ENCODE measurements at places on chromosomes 6 and 20.
A peak's percentile ranks its signal among the peaks of the same experiment; 100 is the strongest.

- no peak for DNase-seq
These were observed 434.7 kb downstream of the BCKDHB start for GRCh38 chr6:80541181-80541580.

GRCh38 chr20:34397096-34397495 is 34.0 kb downstream of the ITCH start:
- no peak for DNase-seq

DNA sequence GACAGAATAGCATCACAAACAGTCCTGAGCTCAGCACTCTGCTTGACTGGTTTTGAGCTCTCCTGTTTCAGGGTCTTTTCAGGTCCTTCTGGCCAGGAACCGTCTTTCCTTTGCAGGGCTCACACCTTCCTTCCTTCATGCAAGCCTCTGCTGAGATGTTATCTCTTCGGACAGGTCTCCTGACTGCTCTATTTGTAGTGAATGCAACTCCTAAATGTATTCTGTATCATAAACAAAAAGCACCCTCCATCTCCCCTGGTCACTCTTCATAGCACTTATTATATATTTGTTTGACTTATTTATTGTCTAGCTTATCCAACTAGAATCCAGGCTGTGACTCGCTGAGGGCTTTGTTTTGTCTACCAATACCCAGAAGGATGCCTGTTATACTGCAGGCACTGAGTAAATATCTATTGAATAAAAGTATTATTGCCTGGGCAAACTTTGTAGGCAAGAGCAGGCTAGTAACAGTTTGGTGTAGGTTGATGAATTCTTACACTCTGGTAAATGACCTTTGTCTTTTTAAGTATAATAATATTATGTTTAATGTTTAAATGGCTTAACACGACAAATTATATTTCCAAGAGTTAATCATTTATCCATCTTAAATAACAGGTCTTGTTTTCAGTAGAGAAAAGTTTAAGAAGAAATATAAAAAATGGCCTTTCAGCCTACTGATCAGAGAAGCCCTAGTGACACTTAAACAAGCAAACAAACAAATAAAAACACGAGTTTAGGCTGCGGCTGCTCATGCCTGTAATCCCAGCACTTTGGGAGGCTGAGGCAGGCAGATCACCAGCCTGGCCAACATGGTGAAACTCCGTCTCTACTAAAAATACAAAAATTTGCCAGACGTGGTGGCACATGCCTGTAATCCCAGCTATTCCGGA is 199.7 kb downstream of the BCAS1 start:
- DNase-seq = no peak

DNA sequence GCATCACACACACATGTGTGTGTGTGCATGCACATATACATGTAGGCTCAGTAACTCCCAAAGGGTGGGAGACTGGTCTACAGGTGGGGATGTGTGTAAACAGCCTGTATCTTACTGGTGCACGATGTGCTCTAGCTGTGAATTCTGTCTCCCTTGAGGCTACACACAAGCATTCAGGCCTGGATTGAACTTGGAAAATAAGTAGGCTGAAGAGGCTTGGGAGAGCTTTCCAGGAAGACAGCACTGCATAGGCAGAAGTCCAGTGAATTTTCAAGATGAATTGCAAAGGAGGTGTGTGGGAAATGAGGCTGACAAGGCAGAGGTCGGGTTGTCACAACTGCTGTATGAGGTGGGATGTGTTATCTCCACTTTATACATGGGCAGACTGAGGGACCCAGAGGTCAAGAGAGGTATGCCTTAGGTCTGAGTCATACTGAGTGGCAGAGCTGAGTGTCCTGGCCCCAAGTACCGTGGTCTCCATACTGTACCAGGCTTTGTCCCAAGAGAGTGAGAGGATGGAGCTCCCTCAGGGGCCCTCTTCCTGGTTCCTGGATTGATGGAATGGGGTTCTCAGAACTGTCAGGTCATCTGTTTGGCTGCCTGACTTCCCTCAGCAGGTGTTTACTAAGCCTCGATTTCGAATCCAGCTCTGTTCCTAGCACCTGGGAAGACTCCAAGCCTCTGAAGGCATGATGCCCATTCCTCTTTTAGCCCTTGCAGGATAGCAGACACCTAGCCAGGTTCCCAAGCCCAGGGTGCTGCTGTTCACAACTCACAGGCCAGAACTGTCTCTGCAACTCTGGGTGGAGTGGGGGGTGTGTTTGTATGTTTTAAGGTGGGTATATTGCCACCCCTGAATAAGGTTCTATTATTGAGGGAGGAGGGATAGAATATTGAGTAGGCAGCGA is 14.4 kb downstream of the SNPH start:
- DNase-seq = no peak

- no peak for DNase-seq
These were observed 13.7 kb downstream of the MAS1 start for GRCh38 chr6:159904497-159904911.

DNA sequence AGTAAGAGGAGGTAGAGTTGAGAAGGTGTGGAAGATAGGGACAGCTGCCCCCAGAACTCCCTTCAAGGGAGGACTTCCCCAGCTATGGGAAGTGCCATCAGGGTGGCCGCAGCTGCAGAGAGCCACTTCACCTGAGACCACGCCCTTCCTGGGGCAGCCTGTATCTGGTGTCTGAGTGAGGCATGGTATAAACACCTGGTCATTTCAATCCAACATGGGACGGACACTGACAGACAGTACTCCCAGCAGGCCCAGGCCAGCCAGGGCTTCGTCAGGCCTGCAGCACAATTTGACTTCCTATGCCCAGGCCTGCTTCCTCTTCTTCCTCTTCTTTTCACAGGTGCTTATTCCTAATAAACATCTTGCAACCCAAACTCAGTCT is 4.5 kb downstream of the SOX12 start:
- peak; percentile 23 for DNase-seq

DNA sequence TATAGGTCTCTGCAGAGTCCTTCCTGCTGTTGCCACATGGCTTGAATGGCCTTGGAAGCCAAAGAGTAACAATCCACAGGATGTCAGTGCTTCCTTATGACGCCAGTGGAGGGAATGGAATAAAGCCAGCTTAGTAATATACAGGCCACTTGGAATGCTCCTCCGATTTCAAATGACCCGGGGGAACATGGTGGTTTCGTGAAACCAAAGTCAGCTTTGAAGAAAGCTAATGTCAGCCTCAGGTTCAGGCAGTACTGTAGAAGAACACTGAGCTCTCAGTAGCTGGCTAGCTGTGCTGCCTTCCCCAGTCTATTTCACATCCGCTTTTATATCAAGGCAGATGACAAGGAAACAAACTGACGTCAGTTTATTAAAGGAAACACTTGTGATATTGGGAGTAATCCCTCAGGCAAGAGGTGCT is 189.1 kb downstream of the DTNBP1 start:
- no peak for DNase-seq

- DNase-seq = no peak
These were observed 1.7 kb downstream of the CENPB start for GRCh38 chr20:3784863-3785239.

GRCh38 chr20:38418509-38419204 is 16.5 kb downstream of the SNHG17 start:
- DNase-seq = no peak

DNA sequence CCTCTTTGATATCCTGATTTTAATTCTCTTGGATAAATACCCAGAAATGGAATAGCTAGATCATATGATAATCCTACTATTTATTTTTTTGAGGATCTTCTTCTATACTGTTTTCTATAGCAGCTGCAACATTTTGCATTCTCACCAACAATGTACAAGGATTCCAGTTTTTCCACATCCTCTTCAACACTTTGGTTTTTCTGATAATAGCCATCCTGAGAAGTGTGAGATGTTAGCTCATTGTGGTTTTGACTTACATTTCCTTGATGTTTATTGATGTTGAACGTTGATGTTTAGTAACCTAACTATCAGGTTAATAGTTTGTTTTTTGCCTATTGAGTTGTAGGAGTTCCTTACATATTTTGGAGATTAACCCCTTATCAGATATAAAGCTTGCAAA is 217.3 kb downstream of the LRFN2 start:
- DNase-seq = no peak

DNA sequence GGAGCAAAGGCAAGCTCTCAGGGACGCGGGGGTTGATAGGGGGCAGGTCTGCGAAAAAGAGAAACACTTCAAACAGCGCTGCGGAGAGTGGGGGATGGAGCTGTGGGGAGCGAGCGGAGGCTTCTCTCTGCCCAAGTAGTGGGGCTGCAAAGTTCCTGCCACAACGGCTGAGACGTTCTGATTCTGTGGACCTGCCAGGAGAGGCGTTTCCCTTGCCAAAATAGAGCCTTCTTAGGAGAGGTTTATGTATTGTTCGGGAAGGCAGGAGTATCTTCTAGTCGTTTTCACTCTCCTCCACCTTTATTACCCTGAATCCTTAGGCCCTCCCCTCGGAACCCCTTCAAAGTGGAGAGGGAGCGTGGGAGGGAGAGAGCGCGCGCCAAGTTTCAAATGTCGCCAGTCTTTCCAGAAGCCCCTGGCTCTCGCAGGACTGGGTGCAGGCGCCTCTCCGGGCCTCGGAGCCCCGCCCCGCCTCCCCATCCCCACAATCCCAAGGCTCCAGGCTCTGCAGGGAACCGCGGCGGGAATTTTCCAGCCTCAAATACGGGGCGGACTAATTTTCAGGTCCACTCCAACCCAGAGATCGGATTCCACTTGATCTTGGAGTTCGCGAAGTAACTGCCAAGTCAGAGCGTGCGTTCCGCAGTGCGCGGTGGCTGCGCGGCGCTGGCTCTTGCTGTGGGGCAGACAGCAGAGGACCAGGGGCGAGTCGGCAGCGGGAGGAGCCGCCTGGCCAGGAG is 10.0 kb upstream of the POU3F2 start:
- DNase-seq = peak; percentile 48

DNA sequence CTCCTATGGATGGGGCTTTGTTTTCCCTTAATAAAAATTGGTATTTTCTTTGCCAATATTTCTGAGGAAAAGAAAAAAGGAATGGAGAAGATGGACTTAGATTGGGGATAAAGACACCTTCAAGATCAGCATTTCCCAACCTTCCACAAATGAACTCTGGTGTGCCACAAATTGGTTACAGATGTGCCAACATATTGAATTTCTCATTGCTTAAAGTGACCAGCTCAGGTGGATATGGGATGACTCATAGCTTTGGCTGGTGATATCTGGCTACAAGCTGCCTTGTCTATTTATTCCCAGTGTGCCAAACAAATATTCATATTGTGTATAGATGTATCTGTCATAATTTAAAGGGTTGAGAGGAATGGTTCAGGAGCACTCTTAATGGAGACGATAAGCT is 32.5 kb downstream of the THEMIS start:
- no peak for DNase-seq

DNA sequence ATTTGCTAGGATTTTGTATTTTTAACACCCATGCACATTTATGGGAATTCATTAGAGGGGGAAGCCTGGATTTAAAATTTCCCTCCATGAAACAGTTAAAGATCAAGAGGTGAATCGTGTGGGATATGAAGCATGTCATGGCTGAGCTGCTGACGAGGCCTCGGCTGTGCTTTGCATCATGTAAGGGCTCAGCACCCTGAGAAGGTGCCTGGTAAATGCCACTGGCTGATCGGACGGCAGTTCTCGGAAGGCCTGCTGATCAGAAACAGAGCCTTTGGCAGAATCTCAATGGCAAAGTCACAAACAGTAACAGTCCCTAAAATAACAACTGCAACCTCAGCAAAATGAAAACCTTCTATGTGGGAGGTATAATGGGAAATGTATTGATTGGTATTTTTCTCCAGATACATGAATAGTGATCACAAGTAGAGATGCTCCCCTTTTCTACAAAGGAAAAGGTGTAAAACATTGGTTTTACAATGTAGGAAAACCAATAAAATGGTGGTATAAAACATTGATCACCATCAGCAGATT is 53.0 kb upstream of the FUCA2 start:
- no peak for DNase-seq

- no peak for DNase-seq
These were observed 317.6 kb downstream of the HDGFL1 start for GRCh38 chr6:22886650-22887581.

DNA sequence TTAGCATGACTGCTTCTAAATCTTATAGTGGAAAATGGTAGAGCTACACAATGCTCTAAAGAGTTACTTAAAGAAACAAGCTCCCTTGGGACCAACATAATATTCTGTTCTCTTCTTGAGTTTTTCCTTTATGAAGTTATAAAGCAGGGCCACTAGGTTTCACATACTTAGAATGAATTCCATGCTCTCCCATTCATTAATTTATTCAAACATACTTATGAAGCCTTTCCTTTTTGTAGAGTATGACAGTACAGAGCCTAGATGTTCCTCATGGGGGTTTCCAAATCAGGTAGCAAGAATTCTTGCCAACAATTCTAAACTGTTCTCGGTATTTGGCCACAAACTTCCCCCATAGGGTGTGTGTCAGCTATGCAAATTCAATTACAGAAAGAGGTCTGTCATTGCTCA is 20.6 kb upstream of the FABP7 start:
- no peak for DNase-seq

GRCh38 chr6:42260396-42260888 is 42.8 kb upstream of the MRPS10 start:
- no peak for DNase-seq

- DNase-seq = no peak
These were observed 14.3 kb downstream of the KIAA0319 start for GRCh38 chr6:24631671-24632070.

DNA sequence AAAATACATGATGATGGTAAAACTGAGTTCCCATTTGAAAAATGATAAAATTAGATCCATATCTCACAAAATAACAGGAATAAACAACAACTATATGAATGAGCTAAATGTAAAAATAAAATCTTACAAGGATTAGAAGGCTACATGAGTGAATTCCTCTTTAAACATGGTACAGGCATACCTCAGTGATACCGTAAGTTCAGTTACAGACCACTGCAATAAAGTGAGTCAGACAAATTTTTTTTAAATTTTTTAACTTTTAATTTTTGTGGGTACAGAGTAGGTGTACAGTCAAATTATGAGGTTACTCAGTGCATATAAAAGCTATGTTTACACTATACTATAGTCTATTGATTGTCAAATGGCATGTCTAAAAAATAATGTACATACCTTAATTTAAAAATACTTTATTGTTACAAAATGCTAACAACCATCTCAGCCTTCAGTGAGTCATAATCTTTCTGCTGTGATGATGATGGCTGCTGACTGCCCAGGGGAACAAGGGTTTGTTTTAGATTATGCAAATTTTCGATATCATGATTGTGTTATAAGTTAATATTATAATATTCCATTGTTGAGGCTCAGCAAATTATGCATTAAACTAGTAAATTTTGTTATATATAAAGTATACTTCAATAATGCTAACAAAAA is 222.8 kb upstream of the RUNX2 start:
- no peak for DNase-seq

- no peak for DNase-seq
These were observed 9.6 kb downstream of the MAN1A1 start for GRCh38 chr6:119339941-119340456.

GRCh38 chr20:7926767-7927166 is 13.5 kb downstream of the HAO1 start:
- DNase-seq = no peak

- DNase-seq = no peak
These were observed 69.3 kb upstream of the EYS start for GRCh38 chr6:65776332-65776731.

All from NCI-H187 treated with DMSO at 0.1 percent for 48 hours (cell line).